ENCODE measurements at places on chromosomes 4 and X. TPM values are rescaled to one million over a fixed set of nuclear protein-coding genes. Genes with fewer than 3 reads are reported as not detected.

GRCh38 chr4:115537387-115537786 is 424.0 kb upstream of the NDST4 start:
- no peak for ATAC-seq

DNA sequence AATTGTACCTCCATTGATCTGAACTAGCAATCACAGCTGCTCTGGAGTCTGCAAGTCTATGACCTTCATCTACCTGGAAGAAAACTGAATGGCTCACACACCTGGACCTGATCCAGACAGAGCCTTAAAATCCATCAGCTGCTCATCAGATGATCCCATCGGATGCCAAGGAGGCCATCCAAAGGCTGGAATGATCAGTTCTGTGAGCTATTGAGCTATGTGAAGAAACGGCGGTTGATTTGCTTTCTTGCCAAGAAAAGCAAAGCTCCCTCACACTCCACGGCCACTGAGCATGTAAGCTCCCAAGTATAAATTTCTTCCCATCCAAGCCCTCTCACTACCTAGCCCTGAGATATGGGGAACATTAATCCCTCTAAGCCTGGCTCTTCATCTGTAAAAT is 63.1 kb downstream of the RELL1 start:
- ATAC-seq = no peak

DNA sequence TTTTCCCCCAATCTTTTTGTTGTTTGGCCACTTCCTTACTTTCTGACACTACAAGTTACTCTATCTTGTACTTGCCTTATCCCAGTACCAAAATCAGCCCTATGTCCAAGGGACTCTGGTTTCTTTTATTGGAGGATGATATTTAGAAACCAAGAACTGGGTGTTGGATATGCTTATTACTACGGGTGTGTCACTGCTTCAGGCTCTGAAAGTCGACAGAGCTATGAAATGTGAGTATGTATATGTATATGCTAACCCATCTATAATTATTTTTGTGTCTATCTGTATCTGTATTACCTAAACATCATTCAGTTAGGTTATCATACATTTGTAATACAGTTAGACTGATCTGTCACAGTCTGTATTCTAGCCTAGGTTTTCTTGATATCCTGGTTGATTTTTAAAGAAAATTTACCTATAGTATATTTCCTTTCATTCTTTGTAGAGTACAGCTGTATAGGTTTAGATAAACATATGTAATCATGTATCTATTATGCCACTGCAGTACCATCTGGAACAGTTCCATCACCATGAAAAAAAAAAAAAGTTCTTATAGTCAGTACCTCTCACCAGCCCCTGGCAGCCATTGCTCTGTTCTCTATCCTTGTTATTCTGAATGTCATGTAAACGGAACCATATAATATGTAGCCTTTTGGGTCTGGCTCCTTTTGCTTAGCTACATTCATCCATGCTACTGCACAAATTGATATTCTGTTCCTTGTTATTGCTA is 18.1 kb downstream of the SEC24B start:
- ATAC-seq = no peak

DNA sequence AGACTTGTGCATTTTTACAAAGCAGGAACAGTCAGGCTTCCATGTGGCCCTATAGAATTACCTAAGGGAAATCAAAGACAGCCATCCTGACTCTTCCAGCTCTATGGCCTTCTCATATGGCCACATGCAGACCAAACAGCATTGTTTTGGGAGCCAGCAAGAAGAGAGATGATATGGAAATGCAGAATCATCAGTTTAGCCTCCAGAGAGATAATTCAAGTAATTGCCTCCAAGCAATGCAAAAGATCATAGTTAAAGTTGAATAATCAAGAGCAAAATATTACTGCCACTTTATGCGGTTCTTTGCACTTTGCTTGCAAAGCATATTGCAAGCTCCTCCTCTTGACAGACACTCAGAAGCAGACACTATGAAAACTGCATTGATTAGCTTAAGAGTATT is 207.4 kb downstream of the ARHGAP24 start:
- ATAC-seq = no peak

GRCh38 chrX:41720125-41720779 is 3.7 kb upstream of the GPR82 start:
- ATAC-seq = no peak

PWWP3B gene
- 18.5 TPM for total RNA-seq

Data from motor neuron (in vitro differentiated cells).